Activated naive CD4-positive, alpha-beta T cell treated with anti-CD3 and anti-CD28 coated beads, Interleukin-2, amount 50 U/mL, for 72 hours (primary cell): ENCODE measurements at places on chromosomes 12 and 14. TPM values are rescaled to one million over a fixed set of nuclear protein-coding genes. Genes with fewer than 3 reads are reported as not detected.

TAS2R43 gene
- 2.7 TPM for total RNA-seq

NCOR2 gene
- total RNA-seq, result 125 TPM

ASCL1 gene
- total RNA-seq, result not detected

C1S gene
- 4.8 TPM for total RNA-seq

CPNE8 gene
- total RNA-seq, result 6.1 TPM

CAPZA3 gene
- total RNA-seq, result not detected

CISTR gene
- not detected for total RNA-seq

RGS6 gene
- total RNA-seq, result 0.64 TPM
